Retinal pigment epithelial cell (primary cell): ENCODE measurements at places on chromosomes 6 and 20.

DNA sequence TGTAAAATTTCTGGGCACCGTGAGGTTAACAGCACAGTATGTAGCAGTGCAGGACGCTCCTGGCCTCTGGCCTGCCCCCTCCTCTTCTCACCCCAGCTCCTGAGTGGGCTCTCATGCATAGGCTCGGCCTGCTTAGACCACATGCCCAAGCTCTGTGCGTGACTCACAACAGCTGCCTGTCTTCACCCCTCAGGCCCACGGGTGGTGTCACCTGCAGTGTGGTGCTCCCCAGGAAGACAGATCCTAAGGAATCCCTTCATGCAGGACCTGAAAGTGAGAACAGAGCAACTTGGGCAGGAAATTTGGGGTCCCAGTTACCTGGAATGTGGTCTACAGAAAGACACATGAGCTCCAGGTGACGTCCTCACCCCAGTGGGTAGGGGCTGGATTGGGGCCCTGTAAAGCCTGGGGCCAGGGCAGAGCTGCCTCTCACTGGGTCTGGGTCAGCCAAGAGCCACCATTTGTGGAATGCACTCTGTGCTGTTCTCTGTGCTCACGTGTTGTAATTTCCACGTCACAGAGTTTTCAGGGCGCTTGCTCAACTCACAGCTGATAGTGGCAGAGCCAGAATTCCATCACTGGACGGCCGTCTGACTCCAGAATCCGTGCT is 37.0 kb upstream of the PXDC1 start:
- no peak for DNase-seq

DNA sequence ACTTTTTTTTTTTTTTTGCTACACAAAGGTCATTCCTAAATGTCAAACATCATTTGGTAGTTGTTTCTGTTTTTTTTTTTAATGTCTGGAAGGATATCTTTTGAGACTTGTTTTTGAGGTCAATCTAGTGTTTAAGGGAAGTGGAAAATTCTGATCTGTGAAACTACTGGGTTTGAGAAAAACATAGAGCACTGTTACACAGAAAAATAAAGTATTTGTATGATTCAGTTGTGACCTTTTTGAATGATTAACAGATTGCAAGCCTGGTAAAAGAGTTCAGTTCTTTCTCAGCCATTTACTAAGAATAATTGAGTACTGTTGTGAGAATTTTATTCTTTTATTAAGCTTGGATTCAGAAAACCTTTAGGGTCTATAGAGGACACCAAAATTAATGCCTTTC is 276.7 kb downstream of the ADGRB3 start:
- DNase-seq = no peak

GRCh38 chr20:32434434-32434833 is 76.3 kb downstream of the ASXL1 start:
- DNase-seq = no peak

DNA sequence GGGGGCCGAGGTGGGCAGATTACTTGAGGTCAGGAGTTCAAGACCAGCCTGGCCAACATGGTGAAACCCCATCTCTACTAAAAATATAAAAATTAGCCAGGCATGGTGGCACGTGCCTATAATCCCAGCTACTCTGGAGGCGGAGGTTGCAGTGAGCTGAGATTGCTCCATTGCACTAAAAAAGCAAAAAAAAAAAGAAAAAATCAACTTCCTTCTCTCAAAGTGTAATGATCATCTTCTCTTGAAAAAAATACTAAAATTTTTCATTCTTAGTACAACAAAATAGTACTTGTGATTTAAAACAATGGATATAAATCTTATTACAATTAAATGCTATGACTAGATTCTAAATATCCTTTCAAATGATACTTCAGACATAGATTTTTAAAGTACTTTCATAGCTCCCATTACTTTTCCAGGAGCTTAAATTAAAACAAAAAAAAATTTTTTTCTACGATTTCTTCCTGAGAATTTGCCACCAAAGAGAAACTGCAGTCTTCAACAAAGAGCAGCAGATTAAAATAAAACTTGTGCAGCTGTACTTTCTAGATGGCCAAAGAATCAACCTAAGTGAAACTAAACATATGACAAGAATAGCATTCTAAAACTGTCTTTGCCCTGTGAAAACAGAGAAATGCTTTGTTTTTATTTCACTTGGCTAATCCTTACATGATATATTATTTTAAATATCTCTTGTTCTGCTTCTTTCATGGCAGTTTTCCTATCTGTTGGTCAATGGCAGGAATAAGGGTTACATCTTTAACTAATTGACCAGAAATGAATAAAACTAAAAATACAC is 75.2 kb downstream of the MAP3K5 start:
- DNase-seq = no peak

- no peak for DNase-seq
Observed at GRCh38 chr6:163333701-163334663, 80.5 kb upstream of the QKI start.

DNA sequence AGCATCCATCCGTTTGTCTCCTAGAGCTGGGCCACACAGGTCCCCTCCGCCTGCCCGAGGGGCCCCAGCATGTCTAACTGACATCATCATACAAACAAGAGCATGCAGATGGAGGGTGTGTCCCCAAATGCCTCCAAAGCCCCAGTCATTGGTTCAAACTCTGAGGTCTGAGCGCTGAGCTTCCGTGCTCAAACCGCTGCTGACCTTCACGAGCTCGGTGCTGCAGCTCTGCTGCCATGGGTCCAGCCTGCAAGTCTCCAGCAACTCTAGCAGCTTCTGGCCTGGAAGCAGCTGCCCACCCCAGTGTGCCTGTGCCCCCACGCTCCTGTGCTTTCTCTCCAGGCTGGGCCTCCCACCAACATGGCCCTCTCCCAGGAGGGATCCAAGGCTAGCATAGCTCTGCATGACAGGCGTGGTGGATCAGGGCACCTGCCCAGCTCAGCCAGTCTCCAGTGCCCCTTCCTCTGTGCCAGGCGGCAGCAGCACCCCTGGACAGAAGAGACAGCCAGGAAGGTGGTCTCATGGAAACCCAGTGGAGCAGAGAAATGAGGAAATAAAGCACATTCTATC is 131.6 kb upstream of the PMEPA1 start:
- DNase-seq = no peak

DNA sequence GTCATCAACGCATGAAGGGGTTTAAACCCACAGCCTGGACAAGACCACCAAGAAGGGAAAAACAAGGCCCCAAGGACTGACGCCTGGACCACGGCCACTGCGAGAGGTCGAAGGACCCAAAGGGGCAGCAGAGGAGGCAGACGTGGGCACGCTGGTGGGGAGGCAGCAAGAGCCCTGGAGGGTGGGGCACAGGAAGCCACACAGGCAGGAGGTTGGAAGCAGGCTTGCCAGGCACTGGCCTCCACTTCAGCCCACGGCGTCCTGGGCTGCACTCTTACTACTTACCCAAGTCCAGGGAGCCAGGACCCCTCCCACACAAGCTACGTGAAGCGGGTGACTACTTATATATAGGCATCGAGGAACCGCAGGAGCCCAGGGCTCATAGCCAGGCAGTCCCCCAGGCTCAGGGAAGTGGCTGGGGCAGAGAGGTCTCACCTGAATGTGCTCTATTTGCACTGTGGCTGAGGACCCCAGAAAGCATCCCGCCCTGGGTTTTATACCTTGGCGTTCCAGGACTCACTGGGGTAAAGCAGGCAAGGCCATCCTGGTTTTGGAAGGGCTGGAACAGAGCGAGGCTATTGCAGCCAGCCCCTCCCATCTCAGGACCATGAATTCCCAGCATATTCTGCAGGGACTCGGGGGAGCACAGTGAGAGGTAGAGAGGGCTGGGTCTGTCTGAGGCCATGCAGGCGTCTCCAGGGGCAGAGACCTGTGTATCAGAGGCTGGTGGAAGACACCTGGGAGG is 113.8 kb upstream of the AFDN start:
- DNase-seq = no peak

DNA sequence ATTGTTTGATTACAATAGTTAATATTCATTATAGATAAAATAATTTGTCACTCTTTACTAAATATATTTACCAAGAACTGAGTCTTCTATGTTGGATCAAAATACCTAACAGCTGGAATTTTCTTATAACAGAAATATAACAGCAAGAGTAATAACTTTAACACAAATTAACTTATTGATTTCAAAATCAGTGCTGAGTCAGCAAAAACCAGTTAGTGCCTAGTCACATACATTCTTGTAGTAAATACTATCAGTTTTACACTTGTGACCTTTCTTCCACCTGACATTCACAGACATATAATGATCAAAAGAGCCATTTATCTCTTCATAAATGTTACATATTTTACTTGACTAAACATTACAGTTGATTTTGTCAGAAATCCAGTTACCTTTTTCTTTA is 1141.4 kb upstream of the ADGRB3 start:
- DNase-seq = no peak

- DNase-seq = no peak
Observed at GRCh38 chr6:43491750-43492661, 14.6 kb downstream of the TJAP1 start.

DNA sequence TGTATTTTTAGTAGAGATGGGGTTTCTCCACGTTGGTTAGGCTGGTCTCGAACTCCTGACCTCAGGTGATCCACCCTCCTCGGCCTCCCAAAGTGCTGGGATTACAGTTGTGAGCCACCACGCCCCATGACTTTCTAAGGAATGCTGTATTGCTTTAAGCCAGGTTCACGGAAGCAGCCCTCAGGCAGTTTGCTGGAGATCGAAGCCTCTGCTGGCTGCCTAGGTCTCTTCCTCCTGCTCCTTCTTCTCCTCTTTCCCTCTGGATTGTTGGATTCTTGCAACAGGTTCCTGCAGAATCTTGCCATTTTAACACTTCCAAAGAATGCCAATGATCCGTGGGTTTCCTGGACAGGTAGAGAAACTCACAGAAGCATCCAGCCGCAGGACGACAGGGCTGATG is 29.3 kb upstream of the B4GALT5 start:
- no peak for DNase-seq

DNA sequence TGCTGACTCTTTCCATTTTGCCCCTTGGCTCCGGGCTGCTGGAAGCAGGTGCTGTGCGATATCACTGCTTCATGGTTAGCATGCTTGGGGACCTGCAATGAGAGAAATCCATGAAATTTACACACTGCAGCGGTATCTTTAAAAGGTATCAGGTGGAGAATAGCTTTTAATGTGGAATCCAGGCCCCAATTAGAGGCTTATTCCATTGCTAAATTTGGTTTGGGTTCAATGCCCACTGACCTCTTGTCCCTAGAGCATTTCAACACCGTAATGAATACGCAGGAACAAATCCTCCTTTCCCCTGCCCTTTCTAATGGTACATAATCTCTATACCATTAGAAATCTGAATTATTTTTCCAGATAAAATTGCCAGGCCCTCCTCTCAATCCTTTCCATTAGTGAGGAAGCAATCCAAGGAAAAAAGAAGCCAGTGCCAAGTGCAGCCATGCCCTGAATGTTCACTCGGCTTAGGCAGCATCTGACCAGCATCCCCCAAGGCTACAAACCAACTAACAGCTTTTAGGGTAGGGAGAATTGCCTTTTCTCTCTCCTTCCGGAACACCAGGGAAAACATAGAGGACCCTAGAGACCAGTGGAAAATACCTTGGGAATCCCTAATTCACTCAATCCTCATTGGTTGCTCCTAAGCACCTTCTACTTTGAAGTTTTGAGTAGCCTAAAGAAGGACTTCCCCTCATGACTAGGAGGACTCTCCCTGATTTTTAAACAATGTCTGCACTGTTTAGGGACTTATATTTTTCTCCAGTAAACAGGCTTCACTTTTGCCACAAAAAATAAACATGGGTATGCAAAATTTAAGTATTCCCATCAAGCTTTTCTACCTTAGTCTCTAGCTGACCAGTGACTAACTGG is 143.1 kb downstream of the QRSL1 start:
- no peak for DNase-seq

- DNase-seq = no peak
Observed at GRCh38 chr6:100366419-100366818, 98.3 kb downstream of the SIM1 start.

DNA sequence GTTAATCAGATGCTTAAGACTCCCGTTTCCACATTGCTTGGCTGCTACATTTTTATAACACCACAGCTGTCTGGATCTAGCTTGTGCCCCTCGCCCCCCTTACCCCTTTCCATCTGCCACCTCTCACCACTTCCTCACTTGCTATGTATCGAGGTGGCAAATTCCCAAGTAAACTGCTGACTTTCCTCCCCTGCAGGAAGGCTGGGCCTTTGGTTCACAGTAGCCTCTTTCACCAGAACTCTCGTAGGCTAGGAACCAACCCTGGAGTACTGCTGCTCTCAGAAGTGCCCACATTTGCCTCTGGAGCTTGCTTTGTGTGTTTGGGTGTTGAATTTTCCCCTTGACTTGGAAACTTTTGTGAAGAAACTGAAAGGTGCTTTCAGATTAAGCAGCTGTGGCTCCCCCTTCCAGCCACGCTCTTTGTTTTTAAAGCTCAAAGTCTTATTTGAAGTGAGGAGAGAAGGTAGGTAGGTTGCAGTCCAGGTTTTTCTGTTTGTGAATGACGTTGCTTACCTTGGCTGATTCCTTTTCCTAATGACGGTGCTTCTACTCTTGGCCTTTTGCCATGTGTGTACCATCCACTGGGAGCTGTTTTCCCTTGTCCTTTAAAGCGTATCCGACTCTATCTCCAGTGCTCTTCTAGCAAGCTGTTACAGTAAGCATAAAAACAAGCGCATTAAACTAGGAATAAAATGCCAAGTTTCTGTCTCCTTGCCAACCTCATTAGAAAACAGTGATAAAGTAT is 90.4 kb downstream of the CARMIL1 start:
- peak; percentile 22 for DNase-seq

DNA sequence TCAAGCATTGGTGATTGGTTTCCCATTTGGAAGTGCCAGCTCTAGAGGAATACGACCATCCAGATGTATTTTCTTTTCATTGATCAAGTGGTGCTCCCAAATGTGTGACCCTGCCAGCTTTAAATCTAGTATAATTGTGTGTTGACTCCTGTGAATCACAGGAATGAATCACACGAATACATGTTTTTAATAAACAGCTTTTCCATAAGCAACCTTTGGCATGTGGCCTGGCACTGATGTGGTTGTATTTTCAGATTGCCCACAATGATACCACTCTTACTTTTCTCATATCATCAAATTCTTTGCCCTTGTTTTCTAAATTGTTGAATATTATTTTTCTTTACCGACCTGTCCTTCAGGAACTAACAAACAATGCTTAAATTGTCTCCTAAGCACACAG is 367 bp downstream of the GSTA3 start:
- no peak for DNase-seq

DNA sequence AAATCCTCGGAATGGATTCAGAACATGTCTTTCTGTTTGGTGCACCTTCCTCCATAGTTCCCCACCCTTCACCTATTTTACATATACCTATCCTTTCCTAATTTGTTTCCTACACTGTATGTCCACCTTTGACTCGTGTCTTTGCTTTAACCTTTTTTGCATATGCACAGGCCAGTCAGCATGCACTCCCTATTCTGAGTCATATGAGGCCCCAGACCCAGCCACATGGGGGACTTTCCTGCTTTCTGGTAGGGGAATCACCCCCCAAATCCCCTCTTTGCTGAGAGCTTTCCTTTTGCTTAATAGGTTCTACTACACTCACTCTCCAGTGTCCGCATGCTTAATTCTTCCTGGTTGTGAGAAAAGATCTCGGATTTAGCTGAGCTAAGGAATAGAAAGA is 393.8 kb upstream of the IMPG1 start:
- no peak for DNase-seq
